ENCODE measurements at places on chromosomes 11 and 22. TPM values are rescaled to one million over a fixed set of nuclear protein-coding genes. Genes with fewer than 3 reads are reported as not detected.
A peak's percentile ranks its signal among the peaks of the same experiment; 100 is the strongest.

Gene UBQLNL
- 2.1 TPM for polyA plus RNA-seq

Gene OR8U1
- not detected for polyA plus RNA-seq

Gene OR8D1
- polyA plus RNA-seq: not detected

Gene RIBC2
- polyA plus RNA-seq: 0.35 TPM

- DNase-seq: peak; percentile 90
These were observed 28.6 kb upstream of the RASL10A start for GRCh38 chr22:29344137-29344536.

DNA sequence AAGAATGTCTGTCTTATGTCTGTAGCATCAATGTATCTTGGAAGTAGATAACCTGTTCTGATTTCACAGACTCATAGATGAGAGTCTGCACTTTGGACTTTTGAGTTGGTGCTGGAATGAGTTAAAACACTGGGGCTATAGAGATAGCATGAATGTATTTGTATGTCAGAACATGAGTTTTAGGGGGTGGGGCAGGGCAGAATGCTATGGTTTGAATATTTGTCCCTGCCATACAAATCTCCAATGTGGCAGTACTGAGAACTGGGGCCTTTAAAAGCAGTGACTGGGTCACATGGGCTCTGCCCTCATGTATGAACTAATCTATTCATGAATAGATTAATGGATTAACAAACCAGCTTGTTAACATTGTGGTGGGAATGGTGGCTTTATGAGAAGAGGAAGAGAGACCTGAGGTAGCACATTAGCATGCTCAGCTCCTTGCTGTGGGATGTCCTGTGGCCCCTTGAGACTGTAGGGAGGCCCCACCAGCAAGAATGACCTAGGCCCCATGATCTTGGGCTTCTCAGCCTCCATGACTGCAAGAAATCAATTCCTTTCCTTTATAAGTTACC, 15.5 kb upstream of the OR52K1 start:
- no peak for DNase-seq

DNA sequence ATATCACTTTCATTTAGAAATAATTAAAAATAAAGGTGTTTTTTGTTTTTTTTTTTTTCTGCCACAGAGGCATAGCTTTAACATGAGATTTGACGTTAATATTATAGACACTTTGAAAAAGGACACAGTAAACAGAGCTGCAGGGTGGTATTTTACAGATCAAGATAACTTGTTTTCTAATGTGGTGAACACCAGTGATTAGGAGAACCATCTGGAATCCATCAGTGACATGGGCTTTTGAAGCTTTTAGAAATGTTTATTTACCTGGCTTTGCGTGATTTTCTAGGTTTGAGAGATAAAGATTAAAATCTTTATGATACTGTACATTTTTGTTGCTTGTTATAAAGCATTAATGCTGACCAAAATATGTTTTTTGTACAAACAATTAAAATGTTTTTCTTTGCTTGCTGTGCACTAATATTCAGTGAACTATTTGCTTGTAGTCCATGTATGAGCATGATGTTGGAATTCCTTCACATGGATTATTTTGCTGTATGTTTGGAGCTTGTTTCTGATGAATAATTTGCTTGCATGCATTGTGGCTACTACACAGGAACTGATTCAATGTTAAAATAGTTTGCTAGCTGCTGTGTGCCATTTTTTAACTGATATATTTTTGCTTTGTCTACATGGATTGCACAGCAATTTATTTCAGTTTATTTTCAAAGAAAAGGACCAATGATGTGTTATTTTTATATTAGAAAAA, 352.1 kb upstream of the NARS2 start:
- no peak for DNase-seq

DNA sequence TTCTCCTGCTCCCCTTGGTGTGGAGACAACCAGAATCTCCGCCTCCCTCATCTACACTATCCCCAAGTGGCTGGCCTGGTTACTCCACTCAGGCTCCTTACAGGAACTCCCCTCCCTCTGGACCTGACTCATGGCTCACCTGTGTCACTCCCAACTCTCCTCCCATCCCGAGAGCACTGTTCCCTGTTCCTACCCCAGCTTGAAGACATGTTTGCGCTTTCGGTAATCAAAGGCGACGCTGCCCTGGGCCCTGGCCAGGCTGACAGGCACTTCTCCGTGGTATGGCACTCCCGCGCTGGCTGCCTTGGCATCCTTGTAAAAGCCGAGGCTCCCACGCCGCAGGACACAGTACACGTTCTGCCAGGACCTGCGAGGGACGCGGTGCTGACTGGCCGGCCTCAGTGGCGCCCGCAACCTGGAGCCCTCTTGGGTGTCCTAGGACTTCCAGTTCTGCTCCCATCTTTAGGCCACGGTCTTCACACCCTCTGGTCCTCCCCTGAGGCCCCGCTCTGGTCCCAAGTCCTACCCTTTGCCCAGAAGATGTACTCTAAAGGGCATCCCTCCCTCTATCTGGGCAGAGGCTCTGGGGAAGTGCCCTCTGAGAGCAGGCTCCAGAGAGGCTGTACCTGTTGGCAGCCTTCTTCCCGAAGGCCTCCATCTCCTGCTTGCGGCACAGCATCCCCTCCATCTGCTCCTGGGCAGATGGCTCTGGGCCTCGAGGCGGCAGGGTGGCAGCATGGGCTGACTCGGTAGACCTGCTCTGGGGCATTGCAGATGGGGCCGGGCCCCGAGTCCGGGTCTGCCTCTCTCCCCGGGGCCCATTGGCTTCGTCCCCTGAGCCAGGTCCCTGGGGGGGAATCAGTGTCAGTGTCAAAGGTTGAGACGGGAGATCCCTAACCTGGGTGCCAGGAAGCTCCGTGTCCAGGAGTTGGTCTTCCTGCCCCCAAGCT, 9.4 kb upstream of the RBM4B start:
- DNase-seq: no peak

DNA sequence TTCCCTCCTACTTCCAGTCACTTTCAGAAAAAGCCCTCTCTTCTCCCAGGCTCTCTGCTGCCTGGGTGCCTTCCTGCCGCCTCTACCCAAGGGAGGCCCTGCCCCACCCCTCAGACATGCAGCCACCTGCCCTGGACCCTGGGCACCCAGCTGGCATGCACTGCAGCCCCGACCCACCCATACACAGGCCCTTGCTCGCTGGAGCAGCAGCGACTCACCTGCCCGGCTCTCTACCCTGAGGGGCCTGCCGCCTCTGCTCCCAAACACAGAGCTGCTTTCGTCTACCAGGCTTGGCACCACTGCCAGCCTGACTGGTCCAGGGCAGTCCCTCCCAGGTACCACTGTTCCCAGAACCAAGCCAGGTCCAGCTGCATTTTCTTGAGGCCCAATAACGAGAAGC, 1.2 kb upstream of the TSSK2 start:
- DNase-seq: no peak

DNA sequence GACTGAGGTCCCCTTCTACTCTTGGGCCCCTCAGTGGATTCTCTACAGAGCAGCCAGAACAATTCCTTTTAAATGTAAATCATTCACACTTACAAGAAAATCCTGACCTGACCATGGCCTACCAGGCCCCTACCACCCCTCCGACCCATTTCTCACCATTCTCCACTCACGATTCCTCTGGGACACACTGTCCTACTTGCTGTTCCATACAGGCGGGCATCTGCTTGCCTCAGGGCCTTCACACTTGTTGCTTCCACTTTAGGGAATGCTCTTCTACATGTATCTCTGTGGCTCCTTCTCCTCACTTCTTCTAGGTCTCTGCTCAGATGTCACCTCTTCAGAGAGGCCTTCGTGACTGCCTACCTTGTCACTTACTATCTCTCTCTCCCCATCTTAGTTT, 3.4 kb downstream of the USH1C start:
- no peak for DNase-seq

GRCh38 chr11:69721106-69721505, 17.3 kb upstream of the FGF19 start:
- no peak for DNase-seq
